ENCODE measurements at places on chromosomes 5 and 9.

DNA sequence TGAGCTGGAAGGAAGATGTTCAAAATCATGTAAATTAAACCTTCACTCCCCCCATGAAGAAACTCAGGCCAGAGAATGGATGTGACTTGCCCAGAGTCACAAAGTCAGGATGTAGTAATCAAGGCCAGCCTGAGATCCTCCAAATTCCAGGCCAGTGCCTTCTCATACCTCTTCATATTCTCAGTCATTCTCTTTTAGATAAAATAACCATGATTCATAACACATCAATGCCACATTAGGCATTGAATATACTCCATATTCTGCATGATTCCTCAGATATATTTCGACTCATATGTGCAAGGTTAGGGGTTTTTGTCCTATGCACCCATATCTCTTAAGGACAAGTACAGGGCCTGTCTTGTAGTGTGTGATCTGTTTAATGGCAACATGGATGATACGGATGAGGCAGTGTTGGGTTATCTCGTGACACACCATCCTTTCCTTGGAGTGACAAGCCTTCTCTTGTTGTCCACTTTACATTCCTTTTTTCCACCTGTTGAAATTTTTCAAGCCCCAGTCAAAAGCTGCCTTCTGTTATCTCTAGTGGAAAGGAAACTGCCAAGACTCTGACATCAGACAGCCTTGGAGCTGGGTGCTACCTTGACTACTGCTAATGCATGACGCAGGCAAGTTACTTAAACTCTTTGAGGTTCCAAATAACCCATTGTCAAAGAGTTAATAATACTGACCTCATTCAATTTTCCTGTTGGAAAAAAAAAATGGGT is 227.5 kb upstream of the NR4A3 start:
- DNase-seq: no peak

- no peak for DNase-seq
Observed at GRCh38 chr9:36847781-36848673, 186.0 kb downstream of the PAX5 start.

DNA sequence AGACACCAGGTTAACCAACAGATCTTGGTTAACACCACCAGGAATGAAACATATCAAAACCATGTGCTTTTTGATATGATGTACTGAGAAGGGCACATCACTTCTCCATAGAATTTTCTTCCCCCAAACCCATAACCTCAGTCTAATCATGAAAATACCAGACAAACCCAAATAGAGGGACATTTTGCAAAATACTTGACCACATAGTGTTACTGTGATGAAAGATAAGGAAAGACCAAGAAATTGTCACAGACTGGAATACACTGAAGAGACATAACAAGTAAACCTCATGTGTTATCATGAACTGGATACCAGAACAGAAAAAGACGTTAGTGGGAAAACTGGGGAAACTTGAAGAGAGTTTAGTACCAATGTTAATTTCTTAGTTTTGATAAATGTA is 74.9 kb upstream of the VCAN start:
- no peak for DNase-seq

DNA sequence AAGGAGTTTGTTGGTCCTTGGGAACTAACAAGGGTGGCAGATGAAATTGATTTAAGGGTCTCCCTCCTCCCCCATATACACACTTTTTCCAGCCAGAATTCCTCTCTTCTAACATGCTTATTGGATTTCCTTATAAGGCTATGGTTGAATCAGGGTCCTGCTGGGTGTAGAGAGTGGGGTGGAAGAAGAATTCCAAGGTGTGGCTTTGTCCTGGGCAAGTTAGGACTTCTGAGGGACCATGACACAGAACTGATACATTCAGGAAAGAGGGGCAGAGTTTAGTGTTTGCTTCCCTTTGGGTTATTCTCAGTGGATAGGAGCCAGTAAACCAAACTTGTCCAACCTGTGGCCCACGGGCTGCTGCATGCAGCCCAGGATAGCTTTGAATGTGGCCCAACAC is 116.5 kb downstream of the SNX18 start:
- DNase-seq: no peak

GRCh38 chr9:130288926-130289690 is 23.5 kb downstream of the HMCN2 start:
- no peak for DNase-seq

GRCh38 chr5:142133330-142134206 is 25.0 kb downstream of the NDFIP1 start:
- no peak for DNase-seq

DNA sequence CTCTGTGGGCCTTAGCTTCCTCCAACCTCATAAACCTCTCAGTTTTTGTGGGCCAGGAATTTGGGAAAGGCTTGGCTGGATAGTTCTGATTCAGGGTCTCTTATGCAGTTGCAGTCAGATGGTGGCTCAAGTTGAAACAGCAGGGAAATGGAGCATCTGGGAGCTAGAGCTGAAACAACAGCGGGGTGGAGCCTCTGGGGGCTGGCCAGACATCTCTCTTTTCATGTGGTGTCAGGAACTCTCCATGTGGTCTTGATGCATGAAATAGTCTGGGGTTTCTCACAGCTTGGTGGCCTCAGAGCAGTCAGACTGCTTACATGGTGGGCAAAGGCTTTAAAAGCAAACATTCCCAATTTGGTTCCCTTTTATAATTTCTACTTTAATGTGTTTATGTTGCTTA is 13.5 kb downstream of the ZNF346 start:
- no peak for DNase-seq

GRCh38 chr9:9522406-9522805 is 1090.4 kb downstream of the PTPRD start:
- no peak for DNase-seq

DNA sequence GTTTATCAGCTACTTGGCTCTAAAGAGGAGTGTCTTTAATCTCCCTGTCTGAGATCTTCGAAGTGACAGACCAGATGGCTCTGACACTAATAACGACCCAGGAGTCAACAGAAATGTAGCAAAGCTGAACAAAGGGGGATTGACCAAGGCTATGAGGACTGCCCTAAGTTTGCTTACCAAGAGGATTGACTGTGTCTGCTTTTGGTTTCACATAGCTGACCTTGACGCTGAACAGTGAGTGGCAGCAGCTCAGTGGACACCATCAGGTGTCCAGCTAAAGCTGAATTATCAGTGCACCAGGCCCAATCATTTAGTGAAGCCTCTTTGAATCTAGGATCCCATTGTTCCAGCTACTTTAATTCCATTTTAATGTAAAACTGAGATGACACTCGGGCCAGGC is 262.6 kb downstream of the COX7C start:
- DNase-seq: no peak

DNA sequence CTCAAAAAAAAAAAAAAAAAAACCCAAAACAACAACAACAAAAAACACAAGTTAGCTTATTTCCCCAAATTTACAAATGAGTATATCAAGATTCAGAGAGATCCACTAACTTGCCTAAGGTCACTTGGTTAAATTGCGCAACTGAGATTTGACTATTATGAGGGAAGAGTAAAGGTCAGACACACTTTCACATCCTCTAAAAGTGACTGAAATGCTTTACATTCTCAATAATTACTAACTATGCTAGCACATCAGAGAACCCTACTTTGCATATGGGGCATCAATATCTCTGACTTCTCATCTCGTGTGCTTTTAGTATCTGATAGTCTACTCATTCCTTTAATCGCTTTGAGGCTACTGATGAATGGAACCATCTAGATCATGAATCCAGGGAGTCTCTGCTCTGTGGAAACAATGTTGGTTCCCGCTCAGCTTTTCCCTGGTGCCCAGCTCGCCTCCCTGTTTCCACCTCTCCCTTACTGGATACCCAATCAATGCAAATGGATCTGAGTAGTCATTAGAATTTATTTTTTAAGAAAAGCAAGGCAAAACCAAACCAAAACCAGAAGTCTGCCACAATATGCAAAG is 182.1 kb upstream of the TRIM32 start:
- DNase-seq: no peak

GRCh38 chr9:3018691-3019230 is 174.9 kb upstream of the PUM3 start:
- no peak for DNase-seq

GRCh38 chr9:122320413-122320881 is 50.4 kb upstream of the PTGS1 start:
- peak; percentile 36 for DNase-seq

DNA sequence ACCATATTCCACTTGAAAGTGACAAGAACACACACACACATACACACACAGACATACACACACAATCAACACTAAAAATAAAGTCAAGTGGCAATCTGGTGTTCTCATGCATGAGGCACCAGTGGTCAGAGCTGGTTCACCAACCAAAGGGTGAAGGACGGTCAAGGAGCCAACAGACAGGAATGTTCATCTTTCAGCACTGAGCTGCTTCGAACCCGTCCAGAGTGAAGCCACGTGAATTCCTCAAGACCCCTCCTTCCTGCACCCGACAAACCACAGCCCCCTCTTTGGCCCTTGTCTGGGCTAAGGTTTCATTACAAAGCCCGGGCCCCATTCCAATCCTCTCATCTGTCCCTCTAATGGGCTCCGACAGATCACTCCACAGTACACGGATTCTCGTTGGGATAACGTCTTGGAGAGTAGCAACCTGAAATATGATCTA is 84.5 kb upstream of the SMIM23 start:
- no peak for DNase-seq

DNA sequence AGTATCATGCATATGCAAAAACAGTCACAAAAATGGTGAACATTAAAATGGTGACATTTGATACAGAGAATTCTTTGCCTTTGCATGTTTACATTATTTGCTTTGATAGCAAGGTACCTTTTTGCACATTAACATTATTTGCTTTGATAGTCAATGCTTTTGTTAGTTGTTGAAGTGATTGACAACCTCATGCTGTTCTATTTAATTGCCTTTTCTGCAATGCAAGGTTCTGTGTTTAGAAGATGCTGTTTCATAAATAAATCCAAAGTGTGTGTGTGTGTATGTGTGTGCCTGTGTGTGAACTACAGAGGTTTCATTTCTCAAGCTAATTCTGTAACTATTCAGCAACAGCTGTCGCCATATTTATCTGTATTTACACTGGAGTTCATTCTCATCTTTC is 668.7 kb downstream of the NR2F1-AS1 start:
- no peak for DNase-seq

GRCh38 chr5:175738126-175738525 is 80.3 kb downstream of the HRH2 start:
- no peak for DNase-seq

- DNase-seq: no peak
Observed at GRCh38 chr5:121937762-121938161, 24.0 kb upstream of the SRFBP1 start.

- no peak for DNase-seq
Observed at GRCh38 chr9:115694991-115695390, 458.6 kb upstream of the PAPPA start.

DNA sequence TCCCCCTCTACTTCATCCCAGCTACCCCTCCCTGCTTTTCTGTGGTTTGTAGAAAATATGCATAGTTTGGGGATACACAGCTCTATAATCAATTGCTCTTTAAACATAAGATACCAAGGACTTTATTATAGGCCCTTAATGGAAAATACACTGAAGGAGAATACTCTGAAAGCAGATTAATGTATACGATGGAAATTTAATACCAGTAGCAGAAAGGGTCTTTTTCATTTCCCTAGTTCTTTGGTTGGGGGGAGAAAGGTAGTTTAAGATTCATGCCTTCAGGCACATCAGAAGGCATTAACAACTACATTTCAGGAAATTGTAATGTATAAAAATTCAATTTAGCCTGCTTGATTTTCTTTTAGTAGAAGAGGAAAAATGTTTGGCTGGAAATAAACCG is 452.9 kb upstream of the ZNF608 start:
- no peak for DNase-seq

DNA sequence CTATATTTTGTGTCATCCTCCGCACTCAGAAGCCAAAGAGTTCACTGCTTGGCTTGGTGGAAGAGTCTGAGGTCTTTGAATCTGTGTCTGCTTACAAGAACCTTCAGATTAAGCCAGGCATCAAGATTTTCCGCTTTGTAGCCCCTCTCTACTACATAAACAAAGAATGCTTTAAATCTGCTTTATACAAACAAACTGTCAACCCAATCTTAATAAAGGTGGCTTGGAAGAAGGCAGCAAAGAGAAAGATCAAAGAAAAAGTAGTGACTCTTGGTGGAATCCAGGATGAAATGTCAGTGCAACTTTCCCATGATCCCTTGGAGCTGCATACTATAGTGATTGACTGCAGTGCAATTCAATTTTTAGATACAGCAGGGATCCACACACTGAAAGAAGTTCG is 19.2 kb downstream of the TIGD6 start:
- DNase-seq: no peak

DNA sequence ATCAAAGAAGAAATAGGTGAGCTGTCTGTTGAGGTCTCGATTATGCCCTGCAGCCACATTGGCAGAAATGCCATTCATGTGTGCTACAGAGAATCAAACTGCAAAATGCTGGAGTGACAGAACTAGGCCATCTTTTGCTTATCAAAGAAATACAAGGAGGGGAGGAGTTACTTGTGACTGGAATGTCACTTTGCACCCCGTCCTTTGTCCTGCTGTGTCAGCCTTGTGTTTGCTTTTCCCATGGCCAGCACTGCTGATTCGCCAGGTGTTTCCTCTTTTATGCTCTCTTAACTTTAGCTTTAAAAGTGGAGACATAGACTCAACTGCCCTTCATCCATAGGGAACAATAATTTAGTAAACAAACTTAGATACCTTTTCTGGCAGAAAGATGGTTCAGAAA is 54.3 kb downstream of the SLC46A2 start:
- DNase-seq: no peak

- DNase-seq: no peak
Observed at GRCh38 chr5:154223320-154223719, 32.8 kb downstream of the GALNT10 start.

DNA sequence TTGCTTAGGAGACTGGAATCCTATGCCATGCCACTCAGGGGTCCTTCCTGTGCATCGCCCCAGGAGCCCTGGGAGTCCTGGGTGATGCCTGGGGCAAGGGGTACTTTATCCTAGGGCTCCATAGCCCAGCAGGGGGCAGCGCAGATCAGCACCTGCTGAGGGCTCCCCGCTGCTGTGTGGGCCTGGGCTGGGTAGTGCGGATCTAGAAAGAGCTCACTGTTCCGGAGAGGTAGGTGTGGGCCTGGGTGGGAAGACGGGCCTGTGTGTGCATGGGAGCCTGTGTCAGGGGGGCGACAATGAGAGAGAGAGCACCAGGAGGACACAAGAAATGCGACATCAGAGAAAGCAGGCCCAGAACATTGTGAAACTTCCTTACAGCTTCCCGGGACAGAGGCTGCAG is 11.4 kb upstream of the DAB2IP start:
- DNase-seq: no peak

DNA sequence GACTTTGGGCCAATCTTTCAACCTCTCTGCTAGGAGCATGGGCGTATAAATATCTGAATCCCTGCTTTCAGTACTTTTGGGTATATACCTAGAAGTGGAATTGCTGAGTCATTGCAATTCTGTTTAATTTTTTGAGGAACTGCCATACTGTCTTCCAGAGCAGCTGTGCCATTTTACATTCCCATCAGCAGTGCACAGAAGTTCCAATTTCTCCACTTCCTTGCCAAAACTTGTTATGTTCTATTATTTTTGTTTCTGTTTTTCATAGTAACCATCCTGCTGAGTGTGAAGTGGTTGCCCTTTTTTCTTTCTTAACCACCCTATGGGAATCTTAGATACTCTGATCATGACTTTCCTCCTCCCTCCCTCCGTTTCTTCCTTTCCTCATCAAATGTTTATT is 11.1 kb upstream of the CCIN start:
- no peak for DNase-seq

GRCh38 chr5:144209361-144209760 is 38.7 kb downstream of the KCTD16 start:
- no peak for DNase-seq

- no peak for DNase-seq
Observed at GRCh38 chr5:1446602-1447343, 1.5 kb upstream of the SLC6A3 start.

GRCh38 chr5:67901814-67902496 is 313.6 kb upstream of the PIK3R1 start:
- DNase-seq: no peak

GRCh38 chr5:96327722-96328121 is 105.3 kb downstream of the PCSK1 start:
- DNase-seq: no peak

Measured in anterior cingulate cortex (tissue), 58 donors.